Nucleus accumbens (tissue), 56 donors: ENCODE measurements at places on chromosomes 2 and 18.
A peak's percentile ranks its signal among the peaks of the same experiment; 100 is the strongest.

DNA sequence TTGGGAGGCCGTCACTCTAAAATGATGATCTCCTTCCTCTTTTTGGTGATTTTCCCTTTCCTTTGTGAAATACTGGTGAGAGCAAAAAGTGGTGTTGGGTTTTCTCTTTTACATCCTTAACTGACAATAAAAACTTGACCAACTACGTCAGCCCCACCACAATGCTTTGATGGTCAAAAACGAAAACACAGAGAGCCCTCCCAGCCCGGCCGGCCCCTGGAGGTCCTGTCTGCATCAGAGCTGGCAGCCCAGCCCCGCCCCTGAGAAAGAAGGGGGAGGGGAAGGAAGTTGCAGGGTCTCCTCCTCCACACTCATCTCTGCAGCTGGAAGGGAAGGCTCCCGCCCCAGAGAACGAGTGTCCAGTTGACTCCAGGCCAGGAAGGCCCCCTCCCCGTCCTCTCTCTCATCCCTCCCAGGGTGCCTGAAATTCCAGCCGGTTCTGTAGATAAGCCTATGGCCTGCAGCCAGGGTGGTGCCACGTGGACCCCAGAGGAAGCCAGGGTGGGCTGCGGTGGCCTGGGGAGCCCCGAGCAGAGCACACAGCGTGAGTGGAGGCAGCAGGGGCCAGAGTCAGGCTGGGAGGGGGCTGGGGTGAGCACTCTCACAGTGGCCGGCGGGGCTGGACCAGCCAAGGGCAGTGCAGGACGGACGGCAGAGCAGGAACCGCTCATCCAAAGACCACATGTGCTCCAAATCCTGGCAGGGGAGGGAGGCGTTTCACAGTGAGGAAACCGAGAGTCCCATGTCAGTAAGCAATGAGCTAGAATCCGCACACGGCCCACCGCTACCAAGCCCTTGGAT, 19.8 kb downstream of the BIN1 start:
- DNase-seq: no peak

- no peak for DNase-seq
These were observed 163.0 kb upstream of the LINC00305 start for GRCh38 chr18:64311859-64312258.

GRCh38 chr2:216495656-216496055, 3.0 kb upstream of the RPL37A start:
- DNase-seq: no peak

GRCh38 chr2:70979180-70979488, 704 bp downstream of the ANKRD53 start:
- no peak for DNase-seq

GRCh38 chr2:102005989-102006885, 14.5 kb downstream of the IL1R2 start:
- no peak for DNase-seq

DNA sequence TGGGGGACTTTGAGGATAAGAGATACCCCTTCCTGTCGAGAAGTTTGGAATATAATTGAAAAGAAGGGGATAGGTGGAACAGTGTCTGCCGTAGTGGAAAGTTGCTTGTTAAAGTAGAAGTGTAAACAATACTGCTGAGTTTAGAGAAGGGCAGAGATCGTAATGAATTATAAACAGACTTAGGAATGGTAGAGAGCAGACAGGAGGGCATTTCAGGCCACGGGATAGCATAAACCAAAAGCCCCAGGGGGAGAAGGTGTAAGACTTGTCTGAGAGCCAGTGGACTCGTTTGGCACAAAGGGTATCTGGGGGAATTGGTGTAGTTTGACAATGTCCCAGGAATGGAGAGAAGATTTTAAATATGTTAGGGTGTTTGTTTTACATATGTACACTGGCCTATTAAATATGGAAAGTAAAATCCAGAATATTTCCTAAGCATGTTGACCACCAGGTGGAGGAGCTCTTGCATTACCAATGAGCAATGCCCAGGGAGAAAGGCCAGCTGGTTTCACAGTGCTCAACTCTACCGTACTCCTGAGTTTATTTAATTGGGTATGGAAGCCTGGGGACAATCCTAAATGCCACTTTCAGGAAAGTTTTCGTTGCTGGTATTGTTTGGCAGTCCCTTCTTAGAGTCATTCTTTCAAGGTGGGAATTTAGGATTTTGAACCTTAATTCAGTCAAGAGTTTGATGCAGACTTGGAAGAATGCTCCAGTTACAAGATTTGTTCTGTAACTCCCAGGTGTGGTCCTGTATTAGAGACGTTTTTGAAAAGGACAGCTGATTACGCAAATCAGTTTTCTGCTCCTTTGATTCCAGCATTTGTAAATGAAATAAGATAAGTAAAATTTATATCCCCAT, 7.5 kb downstream of the COPS8 start:
- no peak for DNase-seq

- DNase-seq: no peak
These were observed 7.4 kb downstream of the HTRA2 start for GRCh38 chr2:74537140-74537539.

- no peak for DNase-seq
These were observed at the start of gene C1GALT1C1L for GRCh38 chr2:43676322-43677050. Gene C1GALT1C1L, minus strand, starts transcription at chr2:43676429. Its CDS starts 107 bp downstream, at chr2:43676322.

DNA sequence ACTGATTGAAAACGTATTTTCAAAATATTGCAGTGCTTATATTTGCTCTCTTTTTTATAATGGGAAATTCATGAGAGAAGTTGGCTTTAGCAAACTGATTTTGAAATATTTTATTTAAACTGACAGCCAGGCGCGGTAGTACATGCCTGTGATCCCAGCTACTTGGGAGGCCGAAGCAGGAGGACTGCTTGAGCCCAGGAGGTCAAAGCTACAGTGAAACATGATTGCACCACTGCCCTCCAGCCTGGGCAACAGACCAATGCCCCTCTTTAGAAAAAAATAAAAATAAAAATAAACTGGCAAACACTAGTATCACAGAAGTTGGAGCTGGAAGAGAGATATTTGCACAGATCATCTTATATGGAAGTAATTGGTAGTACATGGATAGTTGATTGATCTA, 20.7 kb downstream of the ZBTB7C start:
- no peak for DNase-seq

GRCh38 chr2:128549646-128550260, 231.1 kb upstream of the HS6ST1 start:
- DNase-seq: no peak

DNA sequence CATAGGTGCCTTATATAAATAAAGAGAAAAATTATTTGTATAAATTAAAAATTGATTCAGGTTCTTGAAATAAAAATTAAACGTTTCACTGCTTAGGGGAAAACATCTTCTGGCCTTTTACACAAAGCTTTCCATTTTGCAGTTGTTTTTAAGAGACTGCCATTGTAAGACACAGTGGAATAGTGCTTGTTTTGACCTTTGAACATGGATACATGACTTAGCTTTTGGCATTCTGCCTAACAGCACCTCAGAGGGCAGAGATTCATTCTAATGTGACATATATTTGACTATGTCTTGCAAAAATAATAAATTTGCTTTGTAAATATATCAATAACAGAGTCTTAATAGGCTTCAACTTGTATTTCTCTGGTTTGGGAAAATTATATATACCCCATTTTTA, 142.1 kb downstream of the SLC4A10 start:
- no peak for DNase-seq

DNA sequence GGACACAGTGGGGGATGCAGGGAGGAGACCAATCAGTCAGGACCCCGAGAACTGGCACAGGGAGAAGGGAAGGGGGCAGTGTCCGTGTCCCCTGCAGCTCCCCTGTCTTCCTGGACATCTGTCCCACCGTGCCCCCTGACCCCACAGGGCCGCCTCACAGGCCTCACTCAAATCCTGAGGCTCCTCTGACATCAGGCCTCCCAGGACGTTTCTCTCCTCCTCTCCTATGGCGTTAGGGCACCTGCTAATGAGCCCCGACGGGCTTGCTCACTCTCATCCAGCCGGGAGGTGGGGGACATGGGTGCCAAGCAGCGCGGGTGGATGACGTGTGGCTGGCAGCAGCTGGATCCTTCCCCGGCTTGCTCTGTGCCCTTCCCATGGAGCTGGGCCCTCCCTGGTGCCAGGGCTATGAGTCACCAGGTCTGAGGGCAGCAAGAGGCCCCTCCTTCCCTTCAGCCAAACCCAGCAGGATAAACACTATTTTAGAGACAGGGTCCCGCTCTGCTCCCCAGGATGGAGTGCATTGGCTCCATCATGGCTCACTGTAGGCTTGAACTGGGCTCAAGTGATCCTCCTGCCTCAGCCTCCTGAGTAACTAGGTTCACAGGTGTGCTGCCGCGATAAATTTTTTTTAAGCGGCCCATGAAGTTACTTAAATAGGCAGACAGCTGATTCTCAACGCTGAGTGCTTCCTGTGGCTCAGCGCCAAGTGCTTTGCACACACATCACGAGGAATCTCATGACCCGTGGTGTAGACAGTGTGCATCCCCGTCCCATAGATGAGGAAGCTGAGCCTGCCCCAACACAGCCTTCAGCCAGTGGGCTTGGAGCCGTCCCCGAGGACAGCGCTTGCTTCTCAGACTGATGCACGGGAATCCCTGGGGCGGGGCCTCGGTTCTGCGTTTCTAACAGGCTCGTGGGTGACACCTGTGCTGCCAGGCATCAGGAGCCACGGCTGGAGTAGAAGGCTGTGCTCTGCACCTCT, 64.5 kb upstream of the HDAC4 start:
- peak; percentile 67 for DNase-seq

- DNase-seq: no peak
These were observed 92.8 kb downstream of the PHLPP1 start for GRCh38 chr18:62808123-62808522.

- DNase-seq: no peak
These were observed 111.0 kb downstream of the ERBB4 start for GRCh38 chr2:212427638-212428037.

- no peak for DNase-seq
These were observed 22.2 kb downstream of the NFE2L2 start for GRCh38 chr2:177242121-177242987.

DNA sequence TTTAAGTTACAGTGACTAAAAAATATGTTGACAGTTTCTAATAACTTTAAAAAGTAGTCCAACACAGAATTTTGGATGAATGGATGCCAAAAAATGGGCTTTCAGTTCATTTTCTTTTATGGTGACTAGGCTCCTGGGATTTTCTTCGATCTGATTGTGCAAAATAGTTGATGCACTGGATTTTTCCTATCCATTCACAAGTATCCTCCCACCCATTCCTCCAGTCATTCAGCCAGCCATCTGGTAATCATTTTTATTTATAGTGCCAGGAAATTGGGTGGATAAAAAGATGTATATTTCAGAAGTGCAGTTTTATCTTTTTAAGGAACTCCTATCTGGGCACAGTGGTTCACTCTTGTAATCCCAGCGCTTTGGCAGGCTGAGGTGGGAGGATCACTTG, 175.1 kb downstream of the PTPRM start:
- DNase-seq: no peak

GRCh38 chr2:85889627-85890281, 964 bp upstream of the ST3GAL5 start:
- DNase-seq: peak; percentile 47

DNA sequence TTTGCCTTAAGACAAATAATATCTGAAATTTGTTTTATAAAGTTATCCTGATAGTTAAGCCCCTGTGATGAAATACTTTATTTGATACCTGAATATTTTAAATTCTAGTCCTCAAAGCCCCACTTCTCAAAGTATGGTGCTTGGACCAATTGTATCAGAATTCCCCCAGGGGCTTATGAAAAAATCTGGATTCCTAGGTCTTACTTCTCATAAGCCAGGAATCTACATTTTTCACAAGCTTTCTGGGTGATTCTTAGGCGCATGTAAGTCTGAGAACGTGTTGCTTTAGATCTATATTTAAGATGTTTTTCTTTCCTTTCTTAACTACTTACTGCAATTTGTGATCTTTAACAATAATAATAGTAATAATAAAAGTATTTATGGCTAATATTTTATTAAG, 53.1 kb downstream of the MYO1B start:
- no peak for DNase-seq

GRCh38 chr2:898319-898718, 52.3 kb upstream of the SNTG2 start:
- DNase-seq: no peak

GRCh38 chr2:201882353-201883090, 76.2 kb downstream of the CDK15 start:
- no peak for DNase-seq

GRCh38 chr2:83747141-83747540, 711.9 kb downstream of the SUCLG1 start:
- DNase-seq: no peak
